Activated CD8-positive, alpha-beta memory T cell treated with anti-CD3 and anti-CD28 coated beads for 1 hour (primary cell): ENCODE measurements at places on chromosomes 4 and X.

DNA sequence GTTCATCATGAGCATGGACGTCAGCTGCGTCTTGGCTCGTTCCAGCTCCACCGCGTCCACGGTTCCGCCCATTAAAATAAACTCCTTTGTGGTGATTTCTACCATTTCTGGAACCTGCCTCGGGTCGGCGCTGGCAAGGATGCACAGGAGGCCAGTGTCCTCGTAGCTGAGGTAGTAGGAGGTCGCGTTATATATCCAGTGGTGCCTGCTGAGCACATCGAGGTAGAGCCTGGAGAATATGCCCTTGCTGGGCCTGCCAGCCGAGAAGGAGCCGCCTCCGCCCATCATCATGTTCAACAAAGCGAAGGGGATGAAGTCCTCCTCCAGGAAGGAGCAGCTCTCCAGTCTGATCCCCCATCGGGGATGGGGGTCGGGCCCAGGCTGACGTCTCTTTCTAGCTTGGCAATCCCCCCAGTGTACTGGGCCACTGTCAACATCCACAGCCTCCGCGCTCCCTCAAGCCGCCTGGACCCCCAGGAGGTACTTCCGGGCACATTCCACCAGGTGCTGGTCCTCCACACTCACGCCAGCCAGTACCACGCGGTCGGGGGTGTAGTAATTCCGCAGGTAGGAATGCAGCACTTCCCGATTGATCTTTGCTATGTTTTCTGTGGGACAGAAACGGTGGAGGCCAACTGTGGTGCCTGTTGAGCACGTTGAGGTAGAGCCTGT, 120.9 kb upstream of the GRID2 start:
- DNase-seq, result no peak

DNA sequence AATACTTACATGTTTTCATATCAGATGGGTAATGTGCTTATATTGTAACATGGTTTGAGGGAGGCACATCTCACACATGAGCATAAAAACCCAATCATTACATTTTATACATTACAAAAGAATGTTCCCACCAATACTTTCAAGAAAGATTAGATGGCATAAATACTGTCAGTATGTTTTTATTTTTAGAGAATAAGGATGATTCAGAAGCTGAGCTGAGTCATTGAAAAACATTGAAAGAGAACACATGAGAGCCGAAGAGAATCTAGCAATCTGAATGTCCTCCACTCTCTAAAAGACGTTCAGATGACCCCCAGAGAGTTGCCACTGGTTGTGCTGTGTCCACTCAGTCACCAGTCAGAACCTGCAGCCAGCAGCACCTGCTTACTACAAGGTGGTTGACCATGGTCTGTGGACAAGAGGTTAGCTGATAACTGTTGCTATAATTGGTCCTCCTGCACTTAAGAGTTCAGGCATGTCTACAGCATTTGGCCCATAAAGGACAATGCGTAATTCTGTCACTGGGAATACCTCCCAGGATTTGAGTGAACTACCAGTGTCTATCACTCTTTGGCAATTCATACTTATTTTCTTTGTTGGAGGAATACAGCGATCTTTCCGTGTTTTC, 382.2 kb upstream of the IGFBP7 start:
- DNase-seq, result no peak

DNA sequence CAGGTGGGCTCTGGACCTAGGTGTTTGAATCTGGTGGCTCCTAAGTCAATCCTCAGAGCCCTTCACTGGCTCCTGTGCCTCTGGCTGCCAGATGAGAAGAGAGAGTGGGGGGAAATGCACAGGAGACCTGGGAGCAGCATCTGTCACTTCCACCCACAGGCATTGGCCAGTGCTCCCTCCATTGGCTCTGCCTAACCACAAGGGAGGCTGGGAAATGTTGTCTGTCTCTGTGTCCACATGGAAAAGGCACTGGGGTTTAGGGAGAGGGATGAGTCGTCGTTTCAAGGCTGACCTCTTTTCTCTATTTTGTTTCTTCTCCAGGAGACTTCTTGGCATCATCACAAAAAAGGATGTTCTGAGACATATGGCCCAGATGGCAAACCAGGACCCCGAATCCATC, 76.4 kb downstream of the CLCN4 start:
- DNase-seq, result no peak

DNA sequence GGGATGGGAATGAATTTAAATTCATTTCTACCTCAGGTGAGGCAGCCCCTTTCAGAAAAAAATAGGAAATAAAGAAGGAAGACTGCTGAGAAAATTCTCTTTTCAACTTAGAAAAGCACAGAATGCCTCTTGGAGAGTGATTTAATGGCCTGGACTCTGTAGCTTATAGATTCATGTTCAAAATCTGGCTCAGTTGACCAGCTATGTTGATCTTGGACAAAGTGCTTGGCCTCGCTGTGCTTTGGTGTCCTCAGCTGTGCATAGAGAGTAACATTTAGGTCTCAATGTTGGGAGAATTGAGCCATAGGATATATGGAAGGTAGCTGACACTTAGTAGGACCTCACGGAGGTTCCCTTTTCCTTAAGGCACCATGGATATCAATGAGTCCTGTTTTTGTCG, 49.7 kb upstream of the SFRP2 start:
- DNase-seq, result no peak

DNA sequence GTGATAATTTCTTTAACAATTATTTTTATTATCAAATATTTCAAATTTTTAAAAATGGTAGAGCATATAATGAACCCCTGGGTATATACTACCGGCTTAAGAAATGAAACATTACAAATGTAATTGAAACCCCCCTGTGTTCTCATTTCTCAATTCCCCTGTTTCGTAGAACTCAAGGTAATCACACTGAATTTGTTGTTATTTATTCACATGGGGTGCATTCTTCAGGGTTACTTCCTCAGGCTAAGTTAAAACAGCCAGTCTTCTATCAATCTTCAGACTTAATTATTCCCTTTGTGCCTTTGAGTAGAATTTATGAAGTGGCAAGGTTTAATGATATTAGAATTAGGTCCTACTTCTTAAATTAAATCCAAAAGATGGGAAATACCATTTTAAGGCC, 128.2 kb downstream of the ANAPC10 start:
- DNase-seq, result no peak

- DNase-seq, result no peak
Measured at GRCh38 chrX:84218726-84219125, 30.7 kb upstream of the RPS6KA6 start.

DNA sequence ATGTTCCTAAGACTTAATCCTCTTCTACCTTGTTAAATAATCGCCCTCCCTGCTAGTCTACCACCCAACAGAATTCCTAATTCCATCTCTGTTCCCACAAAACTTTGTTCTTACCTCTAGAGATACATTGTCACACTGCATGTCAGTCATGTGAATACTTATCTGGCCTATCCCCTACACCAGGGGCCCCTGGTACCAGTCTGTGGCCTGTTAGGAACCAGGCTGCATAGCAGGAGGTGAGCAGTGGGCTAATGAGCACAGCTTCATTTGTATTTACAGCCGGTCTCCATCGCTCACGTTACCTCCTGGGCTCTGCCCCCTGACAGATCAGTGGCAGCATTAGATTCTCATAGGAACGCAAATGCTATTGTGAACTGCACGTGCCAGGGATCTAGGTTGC, 73.9 kb downstream of the APBB2 start:
- no peak for DNase-seq

DNA sequence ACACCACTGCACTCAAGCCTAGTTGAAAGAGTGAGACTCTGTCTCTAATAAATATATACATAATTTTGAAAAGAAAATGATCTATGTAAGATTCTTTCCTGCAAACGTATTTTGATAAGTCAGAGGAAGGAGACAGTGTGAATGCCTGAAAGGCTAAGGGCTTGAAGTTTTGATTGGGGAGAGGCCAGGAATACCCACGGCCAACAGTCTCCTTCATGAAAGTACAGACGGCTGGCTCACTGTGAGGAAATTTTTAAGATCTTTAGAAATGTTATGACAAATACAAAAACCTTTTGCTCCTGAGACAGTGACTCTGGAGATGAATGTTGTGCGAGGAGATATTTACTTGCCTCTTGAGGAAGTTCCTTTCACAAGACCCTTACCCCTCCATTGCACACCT, 111.4 kb upstream of the KLHL13 start:
- no peak for DNase-seq

- DNase-seq, result no peak
Measured at GRCh38 chr4:154414371-154414770, 77.2 kb downstream of the DCHS2 start.

DNA sequence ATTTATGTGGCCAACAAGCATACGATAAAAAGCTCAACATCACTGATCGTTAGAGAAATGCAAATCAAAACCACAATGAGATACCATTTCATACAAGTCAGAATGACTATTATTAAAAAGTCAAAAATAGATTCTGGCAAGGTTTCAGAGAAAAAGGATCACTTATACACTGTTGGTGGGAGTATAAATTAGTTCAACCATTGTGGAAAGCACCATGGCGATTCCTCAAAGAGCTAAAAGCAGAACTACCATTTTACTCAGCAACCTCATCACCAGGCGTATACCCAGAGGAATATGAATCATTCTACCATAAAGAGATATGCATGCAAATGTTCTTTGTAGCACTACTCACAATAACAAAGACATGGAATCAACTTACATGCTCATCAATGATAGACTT, 478.7 kb upstream of the GALNTL6 start:
- no peak for DNase-seq

GRCh38 chr4:60002603-60003337, 1197.4 kb upstream of the ADGRL3 start:
- no peak for DNase-seq

GRCh38 chrX:140744085-140744484, 34.5 kb downstream of the LINC00632 start:
- no peak for DNase-seq

DNA sequence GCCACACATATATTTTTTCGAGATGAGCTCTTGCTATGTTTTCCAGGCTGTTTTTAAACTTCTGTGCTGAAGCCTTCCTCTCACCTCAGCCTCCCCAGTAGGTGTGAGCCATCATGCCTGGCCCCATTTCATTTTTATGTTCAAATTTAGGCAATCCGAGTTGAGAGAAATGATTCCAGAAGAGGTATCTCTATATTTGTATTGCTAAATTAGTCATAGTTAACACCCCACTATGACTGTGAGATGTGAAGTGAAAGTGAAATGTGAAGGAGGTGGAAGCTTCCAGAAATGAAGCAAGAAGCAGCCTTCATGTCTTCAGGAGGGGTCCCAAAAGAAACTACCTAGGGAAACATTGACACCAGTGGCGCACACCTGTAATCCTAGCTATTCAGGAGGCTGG, 17.7 kb downstream of the APELA start:
- DNase-seq, result no peak

DNA sequence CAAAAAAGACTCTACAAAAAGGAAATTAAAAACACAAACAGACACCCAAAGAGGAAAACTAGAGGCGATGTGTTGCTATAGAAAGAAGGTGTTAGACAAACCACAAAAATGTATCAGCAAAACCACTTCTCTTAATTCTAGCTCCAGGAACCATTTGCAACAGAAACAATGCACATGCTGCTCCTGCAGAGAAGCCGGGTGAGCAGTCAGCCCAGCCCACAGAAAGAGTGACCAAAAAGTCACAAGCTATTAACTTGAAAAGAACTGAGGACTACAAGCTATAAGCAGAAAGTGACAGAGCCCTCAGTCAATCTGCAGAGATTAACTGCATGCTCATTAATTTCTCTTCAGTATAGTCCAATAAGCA, 96.2 kb upstream of the KLHL13 start:
- DNase-seq, result no peak

DNA sequence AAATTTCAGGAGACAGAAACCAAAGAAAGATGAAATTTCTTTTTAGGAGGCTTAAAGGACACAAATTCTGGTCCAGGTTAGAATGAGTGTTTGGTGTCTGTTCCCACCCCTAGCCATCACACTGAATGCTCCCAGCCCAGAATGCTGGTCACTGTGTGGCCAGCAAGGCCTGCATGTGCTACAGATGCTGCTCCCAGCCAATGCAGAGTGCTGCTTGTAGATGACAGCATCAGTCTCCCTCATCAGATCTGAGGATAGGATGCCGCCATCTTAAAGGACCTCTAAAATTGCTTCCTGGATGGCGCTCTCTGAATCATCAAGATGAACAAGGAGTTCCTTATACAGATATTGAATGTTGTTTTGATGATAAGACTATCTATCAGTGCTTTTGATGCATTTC, 17.9 kb upstream of the UBA6 start:
- no peak for DNase-seq

GRCh38 chr4:79913581-79913980, 159.4 kb downstream of the ANTXR2 start:
- no peak for DNase-seq

GRCh38 chr4:155025762-155026457, 182.5 kb upstream of the NPY2R start:
- no peak for DNase-seq

GRCh38 chrX:19814240-19814639, 73.2 kb downstream of the SH3KBP1 start:
- DNase-seq, result no peak

GRCh38 chr4:25177147-25177546, 16.9 kb upstream of the SEPSECS start:
- no peak for DNase-seq

DNA sequence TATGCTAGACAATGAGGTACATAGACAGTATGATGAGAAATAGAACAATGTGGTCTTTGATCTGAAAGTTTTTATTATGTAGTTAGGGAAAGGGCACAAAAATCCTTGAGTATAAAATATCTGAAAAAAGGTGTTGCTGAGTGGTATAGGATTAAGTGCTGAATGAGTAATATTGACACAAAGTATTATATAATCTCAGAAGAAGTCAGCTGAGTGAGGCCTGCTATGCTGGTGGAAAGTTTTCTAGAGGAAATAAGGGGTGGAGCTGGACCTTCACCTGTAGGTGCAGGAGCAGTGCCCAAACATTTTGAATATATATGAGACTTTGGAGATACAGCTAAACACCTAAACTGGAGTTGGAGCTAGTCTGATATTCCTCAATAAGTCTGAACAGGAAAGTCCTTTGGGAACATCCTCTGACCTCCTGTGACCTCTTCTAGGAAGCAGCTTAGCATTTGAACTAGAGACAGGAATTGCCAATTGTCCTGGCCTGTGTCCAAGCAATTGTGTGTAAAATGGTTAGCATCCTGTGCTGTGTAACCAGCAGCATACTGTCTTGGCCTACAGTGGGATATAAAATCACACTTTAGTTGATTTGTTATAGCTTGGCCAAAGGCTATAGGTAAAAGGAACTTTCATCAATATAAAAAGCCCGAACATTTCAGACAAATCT, 285.3 kb downstream of the ANKRD50 start:
- no peak for DNase-seq

DNA sequence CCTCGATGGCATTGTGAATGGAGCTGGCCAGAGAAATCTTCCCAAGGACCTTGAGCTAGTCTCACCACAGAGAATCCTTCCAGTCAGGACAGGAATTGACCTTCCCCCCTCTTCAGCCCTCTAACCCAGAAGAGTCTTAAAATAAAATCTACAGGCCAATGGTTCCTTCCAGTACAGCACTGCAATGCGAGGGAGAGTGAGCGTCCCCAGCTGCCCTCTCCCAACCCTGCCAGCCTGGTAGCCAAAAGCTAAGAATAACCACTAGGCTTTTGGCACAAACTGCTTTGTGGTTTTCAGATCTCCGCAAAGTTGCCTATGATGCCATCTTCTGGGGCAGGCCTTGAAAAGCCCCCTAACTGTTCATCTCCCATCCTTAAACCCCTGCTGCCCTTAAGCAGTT, 175.1 kb downstream of the AR start:
- no peak for DNase-seq

GRCh38 chr4:26785810-26786209, 74.8 kb upstream of the STIM2 start:
- DNase-seq, result no peak
